Muscle of arm (tissue), 14 donors: ENCODE measurements at places on chromosomes 4 and X. TPM values are rescaled to one million over a fixed set of nuclear protein-coding genes. Genes with fewer than 3 reads are reported as not detected.

GRCh38 chr4:130025701-130026100 is 929.7 kb downstream of the C4orf33 start:
- DNase-seq, result no peak

DNA sequence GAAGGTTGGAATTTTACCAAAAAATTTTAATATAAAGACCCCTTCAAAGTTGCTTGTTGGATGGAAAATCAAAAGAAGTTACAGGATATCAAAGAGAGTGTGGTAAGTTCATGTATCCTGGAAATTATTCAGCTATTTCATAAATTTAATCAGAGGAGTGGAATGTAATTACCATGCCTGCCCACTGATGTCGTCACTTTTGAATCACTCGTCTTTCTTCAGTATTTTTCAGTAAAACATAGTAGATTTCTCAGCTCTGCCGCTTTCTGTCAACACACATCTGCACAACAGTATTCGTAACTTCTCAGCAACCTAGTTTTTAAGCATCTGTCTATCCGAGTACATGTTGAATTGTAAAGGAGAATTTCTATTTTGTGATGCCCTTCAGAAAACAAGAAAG is 2163.0 kb upstream of the AGA start:
- DNase-seq, result no peak

DNA sequence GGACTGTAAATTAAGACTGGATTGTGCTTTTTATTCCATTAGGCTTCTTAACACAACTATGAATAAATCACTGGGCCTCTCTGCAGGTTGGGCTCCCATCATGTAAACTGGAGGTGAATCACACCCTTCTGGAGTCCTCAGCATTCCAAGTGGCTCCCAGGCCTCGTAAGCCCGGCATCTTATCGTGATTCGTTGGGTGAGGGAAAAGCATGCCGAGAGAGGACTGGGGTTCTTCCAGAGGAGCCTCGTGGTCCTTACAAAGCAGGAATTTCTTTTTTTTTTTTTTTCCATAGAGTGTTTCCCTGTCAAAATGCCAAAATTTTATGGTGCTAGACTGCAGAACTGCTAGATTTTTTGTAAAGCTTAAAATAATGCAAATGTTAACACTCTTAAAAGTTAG is 20.0 kb downstream of the CLDN22 start:
- peak; percentile 18 for DNase-seq

EDA gene
- polyA plus RNA-seq, result 20.0 TPM

DNA sequence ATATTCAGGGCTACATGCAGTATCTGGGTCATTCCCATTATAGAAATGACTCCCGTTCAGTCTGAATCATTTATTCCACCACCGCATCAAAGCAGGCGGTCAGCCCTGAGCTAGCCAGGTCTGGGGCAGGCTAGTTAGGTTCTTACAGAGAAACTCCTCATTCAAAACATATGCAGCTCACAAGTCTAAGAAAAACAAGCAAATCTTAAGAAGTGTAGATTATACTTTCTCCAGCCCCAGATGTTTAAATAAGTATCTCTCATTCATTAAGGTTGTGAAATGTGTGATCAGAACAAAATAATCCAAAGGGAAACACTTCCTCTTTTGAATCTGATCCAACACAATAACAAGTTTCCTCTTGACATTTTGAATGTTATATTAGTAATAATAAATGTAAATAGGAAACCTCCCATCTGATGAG is 441.9 kb downstream of the INPP4B start:
- DNase-seq, result peak; percentile 56

GRCh38 chr4:26345565-26345938 is 24.7 kb downstream of the RBPJ start:
- DNase-seq, result no peak

DNA sequence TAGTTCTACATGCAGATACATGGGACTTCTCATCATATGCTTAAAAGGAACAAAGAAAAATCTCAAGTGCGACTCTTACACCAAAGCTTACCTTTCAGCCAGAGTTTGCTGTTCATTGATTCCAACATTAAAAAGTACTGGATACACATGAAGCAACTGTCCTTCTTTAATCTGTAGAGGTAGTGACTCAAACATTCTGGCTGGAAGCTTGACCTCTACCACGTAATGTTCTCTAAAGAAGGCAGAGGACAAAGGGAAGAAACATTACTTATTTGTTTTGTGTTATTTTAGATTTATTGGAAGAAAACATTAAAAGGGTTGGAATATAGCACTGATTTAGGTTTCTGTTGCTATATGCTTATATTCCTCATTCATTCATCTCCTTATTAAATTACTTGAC is 476.1 kb downstream of the IL15 start:
- DNase-seq, result no peak

CABS1 gene
- 0.11 TPM for polyA plus RNA-seq
